T follicular helper cell (primary cell): ENCODE measurements at places on chromosomes 2 and 18.

DNA sequence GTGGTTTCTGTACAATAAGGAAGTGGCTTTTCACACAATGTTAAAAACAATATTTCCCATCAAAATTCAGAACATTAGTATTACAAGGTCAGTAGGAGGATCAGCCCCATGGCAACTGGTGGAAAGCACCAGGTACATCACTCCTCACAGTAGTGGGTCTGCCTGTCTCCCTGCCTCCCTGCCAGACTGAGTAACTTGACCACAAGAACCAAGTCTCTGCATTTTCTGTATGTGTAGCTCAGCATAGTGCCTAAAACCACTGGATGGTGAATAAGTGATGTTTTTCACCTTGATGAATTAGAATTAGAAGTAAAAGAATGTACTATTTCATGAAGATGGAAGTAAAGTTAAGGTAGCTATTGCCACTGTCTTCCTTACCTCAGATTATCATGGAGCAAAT, 4.1 kb upstream of the WDR7 start:
- no peak for DNase-seq

DNA sequence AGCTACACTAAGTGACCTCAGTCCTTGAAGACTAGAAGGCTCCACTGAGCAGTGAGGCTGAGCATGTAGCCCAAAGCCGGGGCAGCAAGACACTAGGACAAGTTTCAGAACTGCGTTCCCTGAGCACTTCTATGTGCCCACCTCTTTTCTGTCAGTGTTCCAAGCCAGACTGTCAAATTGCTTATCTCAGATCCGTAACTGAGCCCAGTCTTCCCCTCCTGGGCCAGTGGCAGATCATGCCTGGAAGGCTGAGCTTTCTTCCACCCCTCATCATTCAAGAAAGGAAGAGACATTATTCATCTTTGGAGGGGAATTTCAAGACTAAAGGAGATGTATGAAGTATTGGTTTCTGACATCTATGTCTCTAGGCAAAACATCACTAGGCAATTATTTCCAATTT, 49.8 kb downstream of the EML6 start:
- DNase-seq, result no peak

- no peak for DNase-seq
Observed at GRCh38 chr18:12015416-12016062, 34.2 kb downstream of the IMPA2 start.

- no peak for DNase-seq
Observed at GRCh38 chr18:7567474-7568425, 634 bp downstream of the PTPRM start.

DNA sequence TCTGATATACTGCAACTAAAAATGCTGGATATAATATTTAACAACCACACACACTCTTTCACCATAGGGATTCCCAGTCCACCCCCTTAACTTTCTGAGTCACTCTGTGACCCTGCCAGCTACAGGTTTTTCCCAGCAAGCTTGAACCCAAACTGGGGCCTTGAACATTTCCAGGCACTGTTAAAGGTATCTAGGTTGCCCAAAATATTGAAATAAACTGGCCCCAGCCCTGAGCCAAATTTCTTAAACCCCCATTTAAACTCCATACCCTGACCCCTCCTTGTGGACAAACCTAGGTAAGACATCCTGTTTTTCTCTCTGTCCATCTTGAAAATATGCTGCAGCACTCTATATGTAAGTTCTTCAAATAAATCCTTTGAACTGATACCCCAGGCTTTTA, 19.7 kb upstream of the DCTN1 start:
- no peak for DNase-seq

DNA sequence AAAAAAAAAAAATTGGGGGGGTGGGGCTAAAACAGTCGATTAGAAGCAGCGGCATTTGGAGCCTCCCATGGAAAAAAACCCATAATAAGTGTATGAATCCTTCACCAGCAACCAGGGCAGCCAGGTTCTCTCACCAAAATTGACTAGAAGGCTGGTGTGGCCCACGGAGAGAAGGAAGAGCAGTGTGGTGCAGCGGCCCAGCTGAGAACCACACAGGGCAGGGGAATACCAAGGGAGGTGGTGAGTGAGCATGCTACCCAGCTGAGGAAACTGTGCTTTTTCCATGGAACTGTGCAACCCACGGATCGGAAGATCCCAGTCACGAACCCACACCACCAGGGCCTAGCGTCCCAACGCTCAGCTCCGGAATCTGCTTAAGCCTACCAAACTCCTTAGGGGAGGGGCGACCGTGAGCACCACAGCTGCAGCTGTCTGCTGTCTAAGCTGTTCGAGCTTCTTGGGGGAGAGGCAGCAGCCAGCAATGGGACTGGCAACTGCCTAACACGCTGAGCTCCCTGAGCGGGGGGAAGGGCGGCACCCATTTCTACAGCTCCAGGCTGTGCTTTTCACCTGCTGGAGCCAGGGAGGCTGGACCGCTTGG, 1037.2 kb upstream of the ACVR2A start:
- no peak for DNase-seq

DNA sequence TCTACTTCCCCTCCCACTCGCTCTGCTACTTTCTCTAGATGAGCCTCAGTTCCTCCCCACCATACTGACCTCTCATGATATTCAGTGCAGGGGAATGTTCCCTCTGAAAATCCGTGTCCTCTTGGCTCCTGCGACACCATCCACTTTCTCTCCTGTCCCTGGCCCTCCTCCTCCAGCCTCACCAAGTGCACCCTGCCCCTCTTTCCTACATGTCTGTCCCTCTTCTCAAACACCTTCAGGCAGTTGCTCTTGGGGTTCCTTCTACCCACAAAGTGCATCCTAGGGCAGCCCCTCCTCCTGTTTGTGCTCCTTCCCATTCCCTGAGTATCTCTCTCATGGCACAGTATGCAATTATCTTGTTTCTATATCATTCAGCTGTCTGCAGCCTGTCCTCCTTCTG, 246.4 kb upstream of the RAB6C start:
- no peak for DNase-seq

DNA sequence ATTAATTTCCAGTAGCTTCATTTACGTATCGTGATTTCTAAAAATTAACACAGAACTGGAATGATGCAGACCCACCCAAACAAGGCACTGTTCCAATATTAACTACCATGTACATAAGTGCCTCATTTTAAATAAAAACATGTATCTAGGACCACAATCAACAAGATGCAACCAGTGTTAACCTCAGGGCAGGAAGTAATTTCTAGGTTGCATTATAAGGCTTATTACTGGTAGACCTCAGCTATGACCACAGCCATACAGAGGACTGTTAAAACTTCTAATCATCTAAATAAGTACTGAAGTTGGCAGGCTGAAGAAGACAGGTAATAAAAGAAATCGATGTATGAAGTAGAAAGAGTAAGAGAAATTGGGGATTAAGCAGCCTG, 262.9 kb downstream of the HDAC4 start:
- no peak for DNase-seq

- no peak for DNase-seq
Observed at GRCh38 chr2:23503097-23503496, 118.1 kb downstream of the KLHL29 start.

DNA sequence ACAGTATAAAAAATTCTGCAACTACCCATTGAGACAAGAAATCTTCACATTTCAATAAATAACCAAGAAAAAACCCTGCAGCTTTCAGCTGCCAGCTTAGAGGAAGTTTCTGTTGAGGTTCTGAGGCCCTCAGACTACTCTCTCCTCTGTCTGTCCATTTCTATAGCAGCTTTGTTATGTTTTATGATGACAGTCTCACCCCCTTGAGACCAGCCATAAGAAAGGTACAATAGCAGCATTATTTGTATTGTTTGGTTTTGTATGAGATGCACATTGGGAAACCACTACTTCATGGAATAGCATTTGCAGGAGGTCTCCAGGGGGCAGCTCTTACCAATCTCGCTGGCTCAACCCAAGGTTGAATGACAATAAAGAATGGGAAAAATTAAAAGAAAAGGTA, 334.6 kb upstream of the VRK2 start:
- no peak for DNase-seq

DNA sequence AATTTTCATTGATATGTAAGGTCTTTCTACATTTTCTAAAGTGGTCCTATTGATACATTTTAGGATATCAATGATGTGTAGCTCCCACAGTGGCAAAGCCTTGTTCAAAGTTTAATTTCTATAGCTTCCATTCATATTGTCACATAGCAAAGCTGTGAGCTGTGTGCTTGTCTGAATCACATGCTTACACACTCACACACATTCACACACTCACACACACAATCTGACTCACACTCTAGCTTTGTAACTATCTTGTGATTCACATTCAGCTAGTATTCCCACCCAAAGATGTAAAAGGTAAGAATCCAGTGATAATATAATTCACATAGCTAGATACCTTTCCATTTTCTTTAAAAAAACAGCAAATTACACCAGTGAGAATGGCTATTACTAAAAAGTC, 58.7 kb downstream of the MAPRE2 start:
- DNase-seq, result no peak

GRCh38 chr2:217964275-217965161, 38.3 kb downstream of the TNS1 start:
- no peak for DNase-seq

DNA sequence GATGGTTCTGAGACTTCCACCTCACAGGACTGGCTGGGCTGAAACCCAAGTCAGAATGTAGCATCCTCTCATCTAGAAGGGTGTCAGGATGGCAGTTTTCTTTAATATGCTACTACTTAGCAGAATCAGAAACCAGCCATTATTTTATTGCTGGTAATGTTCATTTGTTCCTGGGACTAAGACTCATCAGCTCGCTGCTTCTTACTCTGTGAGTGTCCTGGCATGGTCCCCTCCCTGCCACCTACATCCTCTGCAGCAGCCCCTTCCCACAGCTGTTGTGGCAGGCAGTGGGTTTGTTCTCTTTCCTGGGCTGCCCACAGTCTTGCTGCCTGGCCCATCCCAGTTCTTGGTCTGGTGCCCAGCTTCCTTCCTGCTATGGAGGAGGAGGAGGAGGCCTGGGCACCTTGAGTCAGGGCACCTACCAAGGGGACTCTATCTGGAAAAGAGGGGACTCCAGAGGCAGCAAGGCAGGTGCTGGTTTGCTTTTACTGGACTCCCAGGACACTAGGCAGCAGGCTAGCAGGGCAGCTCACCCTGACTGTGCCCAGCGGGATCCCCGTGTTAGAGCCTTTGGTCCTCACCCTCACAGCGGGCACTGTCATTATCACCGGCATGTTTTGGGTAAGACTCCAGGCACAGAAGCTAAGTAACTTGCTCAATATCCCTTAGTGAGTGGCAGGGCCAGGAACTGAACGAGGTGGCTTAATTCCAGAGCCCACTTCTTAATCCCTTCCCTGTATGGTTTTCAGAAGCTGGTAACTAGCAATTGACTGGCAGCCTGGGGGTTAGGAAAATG, 62.1 kb downstream of the LRRFIP1 start:
- no peak for DNase-seq

- no peak for DNase-seq
Observed at GRCh38 chr2:200585730-200586643, at the start of gene AOX1. TSS of gene AOX1 (plus strand) at chr2:200586014. CDS start at chr2:200586109, 95 bp downstream.

DNA sequence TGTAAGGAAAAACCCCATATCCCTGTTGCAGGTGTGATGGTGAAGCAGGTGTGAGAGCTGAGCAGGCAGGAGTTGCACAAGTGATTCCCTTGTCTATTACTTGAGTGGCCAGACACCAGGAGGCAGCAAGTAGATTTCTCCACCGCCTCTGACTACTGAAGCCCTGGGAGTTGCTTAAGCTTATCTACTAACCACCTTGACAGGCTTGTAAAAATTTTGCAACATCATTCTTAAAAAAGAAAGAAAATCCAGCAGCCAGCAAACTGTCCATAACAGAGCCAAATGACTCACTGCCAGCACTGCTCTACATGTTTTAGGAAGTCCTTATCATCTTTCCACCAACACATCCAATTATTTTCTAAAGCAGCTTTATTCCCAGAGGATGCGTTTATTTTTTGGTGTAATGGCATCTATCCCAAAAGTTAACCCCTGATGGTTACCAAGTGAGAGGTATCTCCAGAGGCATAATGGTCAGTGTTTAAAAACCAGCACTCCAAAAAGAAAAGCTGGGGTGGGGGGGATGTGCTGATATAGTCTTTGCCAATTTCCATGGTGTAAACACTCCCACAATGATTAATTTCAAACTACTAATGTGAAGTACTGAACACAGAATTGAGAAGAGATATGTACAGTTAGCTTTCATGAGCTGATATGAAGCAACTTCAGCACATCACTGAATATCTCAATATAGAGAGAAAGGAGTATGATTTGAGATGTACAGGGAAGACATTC, 16.3 kb upstream of the GPR39 start:
- no peak for DNase-seq

- DNase-seq, result no peak
Observed at GRCh38 chr2:228318218-228318617, 136.7 kb upstream of the SPHKAP start.

DNA sequence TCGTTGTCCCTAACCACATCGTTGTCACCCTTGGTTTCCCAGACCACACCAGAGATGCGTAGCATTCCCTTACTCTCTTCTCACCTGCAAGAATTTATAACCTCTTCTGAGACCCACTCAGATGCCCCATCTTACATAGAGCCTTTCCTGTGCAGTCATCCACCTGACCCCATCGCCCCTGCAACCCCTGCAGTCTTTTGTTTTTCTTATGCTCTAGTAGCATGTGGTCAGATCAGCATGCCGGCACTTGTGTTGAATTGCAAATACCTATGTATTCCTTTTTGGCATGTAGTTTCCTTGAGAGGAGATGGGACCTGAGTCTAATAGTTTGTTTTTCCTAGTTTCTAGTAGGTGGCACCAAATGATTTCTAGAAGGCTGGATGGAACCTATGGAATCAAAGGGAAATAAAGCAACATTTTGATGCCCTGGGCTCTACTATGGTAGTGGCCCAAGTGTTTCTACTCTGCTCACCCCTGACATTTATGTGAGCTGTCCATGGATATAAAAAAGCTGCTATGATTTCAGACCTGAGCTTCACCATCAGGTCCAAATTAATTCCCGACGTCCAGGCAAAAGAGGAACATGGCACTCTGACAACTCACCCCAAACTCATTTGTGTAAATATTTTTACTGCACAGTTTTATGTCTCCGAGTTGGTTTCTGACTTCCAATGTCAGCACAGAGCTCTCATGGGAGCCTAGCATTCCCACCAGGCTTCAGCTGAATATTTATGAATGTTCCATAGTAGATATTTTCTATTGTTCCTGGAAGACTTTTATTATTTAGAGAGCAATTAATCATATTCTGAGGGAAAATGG, 143.6 kb downstream of the RNF144A start:
- DNase-seq, result no peak

GRCh38 chr2:160666154-160667060, 172.8 kb upstream of the RBMS1 start:
- DNase-seq, result no peak

GRCh38 chr2:72897785-72898584, 10.8 kb downstream of the SPR start:
- no peak for DNase-seq

- DNase-seq, result no peak
Observed at GRCh38 chr2:173395567-173396351, 41.1 kb downstream of the CDCA7 start.

DNA sequence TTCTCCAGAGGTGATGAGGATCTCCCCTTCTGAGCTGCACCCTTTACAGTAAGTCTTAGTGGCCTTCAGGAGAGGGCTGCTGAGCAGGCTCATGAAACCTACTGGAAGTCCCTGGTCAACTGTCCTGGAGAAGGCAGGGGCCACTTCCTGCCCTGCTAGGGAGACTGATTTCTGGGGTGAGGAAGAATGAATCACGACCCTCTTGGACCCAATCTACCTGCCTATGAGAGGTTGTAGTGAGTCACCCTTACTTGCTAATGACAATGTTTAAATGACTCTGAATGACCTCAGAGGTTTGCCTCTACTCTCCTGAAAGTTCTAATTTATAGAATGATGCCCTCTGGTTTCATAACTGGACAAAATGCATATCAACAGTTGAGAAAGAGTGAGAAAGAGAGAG, 79.4 kb upstream of the FAM136A start:
- DNase-seq, result no peak

- no peak for DNase-seq
Observed at GRCh38 chr18:58263055-58263957, 219.3 kb downstream of the NEDD4L start.
